ENCODE measurements at places on chromosomes 16 and 17.

DNA sequence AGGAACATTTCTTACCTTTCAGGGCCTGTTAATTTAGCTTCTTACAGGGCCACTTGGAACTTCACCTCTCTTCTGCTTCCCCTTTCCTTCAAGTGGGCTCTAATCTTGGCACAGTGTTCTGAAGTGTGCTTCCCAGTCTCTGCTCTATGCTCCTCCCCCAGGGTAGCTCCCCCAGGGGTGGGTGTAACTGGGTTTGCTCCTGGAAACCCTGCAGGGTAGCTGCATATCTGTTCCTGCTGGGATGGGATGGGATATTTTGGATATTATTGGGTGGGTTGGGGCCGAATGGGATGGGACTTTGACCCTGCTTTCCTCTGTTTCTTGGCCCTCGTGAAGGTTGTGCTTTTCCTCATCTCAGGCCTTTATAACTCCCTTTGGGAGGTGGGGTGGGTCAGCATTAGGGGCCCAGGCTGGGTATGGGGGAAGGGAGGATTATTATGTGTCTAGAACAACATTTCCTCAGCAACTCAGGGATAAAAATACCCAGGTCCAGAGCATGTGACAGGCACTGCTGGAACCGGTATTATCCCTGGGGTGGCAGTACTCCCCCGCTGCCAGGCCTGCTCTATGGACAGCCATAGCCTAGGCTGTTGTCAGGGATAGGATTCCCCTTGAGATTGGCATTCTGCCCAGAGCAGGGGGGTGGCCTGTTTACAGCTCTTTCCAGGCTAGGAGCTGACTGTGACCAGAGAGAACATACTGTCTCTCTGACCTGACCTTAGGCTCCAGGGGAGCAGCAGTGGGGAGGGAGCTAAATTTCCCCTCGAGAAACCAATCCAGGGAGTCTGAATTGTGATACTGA, 5.0 kb downstream of the NFE2L1 start:
- DNase-seq, result no peak

DNA sequence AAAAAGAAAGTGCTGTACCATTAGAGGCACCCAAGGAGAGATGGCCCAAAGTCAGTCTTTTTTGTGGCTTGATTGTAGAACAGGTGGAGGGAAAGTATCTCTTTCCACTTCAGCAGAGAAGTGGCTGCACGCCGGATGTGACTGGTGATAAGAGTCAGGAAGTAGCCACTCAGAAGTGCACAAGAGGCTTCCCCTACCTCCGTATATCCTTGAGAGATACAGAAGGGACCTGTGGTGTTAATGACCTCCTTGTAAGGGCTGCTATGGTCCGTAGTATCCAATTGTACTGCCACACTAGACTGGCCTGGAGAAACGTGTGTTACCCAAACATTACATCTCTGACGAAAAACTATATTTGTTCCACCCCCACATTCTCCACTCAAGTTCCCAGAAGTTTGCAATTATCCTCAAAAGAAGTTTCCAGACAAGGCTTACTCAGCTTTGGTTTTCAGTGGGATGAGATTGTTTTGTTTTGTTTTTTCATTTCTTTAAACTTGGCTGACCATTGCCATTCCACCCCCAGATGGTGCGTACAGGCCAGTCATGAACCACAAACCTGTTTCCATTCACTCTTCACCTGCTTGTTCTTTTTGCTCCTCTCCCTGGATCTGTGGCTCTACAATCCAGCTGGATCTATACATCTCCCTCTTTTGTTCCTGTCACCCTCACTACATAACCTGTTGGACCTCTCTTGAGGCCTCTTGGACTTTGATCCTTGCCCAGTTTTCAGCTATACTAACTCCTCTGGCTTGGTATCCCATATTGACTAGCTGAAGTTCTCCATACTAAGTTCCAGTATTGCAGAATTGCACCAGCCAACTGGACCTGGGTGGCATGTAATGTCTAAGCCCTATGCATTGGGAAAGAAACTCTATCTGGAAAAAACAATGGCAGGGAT, 20.7 kb upstream of the MED13 start:
- no peak for DNase-seq

DNA sequence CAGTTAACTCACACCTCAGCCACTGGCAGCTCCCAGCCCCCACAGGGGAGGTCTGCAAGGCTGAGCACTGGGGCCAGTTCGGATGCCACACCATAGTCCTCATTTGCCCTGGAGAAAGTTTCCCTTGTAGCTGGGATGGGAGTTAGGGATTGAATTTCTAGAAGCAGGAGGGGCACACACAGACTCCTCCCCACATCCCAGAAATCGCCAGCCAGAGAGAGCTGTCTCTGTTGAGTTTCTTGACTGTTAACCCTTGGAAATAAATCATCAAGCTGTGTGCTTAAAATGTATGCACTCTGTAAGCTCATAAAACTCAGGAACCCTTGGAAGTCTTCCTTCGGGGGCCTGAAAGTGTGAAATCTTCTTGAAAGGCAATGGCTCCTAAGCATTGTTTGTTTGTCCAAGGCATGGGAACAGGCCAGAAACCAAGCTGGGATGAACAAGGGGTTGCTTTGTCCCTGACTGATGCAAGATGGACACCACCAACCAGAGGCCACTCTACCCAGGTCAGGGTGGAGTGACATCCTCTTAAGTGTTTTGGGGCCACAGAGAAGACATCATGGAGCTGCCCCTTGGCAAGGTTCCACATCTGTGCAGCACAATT, 394 bp upstream of the PRM3 start:
- DNase-seq, result no peak

DNA sequence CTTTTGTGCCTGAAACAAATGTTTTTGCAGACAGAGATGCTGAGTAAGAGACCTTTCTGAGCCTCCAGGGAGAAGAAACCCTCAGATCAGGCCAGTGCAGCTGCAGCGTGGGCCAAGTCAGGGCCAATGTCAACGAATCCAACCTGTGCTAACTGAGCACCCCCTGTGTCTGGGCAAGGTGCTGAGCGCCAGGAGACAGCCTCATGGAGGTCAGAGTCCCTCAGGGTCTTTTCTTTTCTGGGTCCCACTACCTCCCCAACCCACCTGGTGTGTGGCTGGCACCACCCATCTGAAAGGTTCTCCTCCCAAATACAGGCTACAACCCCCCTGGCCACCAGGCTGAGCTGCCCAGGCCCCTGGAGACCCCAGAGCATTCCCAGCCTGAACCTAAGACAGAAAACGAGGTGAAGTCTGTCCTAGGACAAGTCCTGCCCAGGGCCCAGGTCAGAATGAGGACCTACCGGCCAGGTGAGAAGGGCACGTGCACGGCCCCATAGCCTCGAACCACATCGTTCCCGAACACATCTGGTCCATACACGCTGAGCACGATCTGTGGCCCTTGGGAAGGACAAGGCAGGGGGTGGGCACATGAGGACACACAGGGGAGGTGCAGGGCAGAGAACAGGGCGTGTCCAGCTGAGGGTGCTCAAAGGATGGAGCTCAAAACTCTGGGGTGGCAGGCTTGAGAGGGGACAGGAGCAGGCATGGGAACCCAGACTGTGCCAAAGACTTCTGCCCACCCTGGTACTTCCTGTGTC, 15.0 kb downstream of the B9D1 start:
- no peak for DNase-seq

DNA sequence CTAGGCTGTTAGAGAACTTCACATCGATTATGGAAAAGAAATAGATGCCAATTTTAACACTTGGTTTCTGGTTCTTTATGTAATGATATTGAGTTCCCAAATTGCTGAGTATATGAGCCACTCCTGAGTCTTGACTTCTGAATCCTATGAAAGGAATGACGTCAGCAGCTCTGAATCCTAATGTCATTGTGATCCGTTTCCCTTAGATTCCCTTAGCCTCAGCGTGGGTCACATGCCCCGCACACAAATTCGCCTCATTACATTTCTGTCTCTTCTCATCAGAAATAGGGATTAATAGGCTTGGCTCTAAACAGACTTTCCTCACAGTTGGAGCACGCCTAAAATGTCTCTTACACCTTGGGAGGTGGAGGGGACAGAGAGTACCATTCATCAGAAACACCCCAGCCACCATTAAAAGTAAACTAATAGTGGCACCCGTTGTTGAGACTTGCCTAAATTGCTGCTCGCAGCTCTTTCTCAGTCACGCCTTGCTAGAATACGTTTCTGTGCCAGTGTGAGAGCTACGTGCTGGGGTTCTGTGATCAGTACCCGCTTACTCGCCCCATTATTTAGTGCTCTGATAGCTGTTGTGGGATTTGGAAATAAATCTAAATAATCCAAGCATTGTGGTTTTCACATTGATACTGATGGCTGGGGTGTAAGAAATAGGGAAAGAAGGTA, 7.1 kb downstream of the MRM3 start:
- no peak for DNase-seq

DNA sequence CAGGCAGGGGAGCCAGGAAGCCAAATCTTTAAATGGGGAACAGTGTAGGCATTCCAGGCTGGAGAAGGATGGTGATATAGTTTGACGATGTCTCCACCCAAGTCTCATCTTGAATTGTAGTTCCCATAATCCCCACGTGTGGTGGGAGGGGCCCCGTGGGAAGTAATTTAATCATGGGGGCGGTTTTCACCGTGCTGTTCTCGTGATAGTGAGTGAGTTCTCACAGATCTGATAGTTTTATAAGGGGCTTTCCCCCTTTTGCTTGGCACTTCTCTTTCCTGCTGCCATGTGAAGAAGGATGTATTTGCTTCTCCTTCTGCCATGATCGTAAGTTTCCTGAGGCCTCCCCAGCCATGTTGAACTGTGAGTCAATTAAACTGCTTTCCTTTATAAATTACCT, 28.8 kb downstream of the GINS3 start:
- DNase-seq, result no peak

DNA sequence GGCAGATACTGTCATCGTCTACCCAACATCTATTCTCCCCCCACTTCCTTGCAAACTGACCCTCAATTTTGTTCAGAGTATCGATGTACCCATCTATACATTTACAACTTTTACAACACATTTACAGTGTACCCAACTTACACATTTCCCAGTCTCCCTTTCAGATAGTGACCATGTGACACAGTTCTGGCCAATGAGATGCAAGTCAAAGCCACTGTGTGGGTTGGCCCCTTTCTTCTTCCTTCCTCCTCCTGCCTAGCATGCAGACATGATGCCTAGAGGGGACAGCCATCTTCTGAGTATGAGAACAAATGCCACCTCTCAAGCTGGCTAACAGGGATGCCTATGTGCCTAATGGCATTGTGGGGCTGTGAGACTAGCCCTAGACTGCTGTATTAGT, 11.3 kb upstream of the NFAT5 start:
- no peak for DNase-seq

DNA sequence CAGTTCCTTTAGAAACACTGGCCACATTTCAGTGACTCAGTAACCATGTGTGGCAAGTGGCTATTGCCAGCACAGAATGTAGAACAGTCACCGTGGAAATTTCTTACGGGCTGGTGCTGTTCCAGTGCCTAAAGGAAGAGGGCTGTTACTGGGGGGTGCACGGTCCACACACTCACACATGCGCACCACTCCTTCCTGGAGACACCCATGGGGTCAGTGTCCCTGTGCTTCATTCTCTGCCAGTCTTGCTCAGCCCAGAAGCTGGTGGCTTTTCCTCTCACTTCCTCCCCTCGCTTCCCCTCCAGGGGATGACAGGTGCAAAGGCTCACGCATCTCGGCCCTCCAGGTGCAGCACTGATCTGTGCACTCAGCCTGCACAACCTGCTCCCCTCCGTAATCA, 115.6 kb downstream of the CCDC182 start:
- no peak for DNase-seq

DNA sequence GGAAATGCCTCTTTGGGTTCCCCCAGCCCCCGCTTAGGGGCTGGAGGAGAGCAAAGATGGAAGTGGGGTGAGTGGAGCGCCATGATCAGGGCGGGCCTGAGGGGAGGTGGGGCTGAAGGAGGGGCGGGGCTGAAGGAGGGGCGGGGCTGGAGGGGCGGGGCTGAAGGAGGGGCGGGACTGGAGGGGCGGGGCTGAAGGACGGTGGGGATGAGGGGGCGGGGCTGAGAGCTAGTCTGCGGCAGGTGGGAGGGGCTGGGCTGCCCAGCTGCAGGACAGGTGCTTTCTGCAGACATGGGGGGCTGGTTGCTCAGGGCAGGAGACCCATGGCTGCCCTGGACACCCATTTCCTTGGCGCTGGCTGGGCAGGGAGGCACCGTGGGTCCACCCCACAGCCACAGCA, 39.1 kb upstream of the PABPN1L start:
- DNase-seq, result no peak

GRCh38 chr17:81630274-81630673, 6.6 kb downstream of the NPLOC4 start:
- DNase-seq, result no peak

DNA sequence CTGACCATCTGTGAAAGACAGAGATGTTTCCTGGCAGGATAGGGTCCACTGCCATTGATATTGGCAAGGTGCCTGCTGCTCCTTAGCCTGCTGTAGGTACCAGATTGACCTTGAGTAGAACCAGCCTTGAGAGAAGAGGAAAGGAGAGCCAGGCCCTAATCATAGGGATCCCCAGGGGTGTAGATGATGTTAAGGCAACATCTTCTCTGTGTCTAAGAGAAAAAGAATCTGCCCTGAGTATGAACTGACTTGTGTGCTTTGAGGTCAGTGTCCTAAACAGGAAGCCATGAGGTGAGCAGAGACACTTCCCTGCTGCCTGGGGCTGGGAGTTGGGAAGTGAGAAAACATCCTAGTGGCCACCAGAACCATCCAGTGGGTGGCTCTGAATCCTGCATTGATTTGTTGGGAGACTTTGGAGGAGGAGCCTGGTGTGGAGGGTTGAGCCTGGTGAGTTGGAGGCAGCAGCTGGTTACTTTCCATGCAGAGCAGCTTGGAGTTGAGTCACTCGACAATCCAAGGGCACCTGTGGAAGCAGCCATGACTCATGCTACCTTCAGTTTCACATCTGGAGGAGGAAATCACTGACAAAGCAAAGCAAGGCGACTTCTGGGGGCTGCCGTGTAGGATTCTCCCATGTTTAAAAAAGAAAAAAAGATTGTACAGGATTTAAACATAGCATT, 47.8 kb downstream of the BMERB1 start:
- DNase-seq, result no peak

- no peak for DNase-seq
These were observed 161.4 kb upstream of the C17orf78 start for GRCh38 chr17:37214416-37214815.

DNA sequence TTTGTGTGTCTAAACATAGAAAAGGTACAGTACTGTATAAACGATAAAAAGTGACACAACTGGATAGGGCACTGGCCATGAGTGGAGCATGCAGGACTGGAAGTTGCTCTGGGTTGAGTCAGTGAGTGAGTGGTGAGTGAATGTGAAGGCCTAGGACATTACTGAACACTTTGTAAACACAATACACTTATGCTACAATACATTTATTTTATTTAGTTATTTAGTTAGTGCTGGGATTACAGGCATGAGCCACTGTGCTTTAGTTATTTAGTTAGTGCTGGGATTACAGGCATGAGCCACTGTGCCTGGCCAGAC, 4.6 kb downstream of the CFAP20 start:
- DNase-seq, result no peak

Data from stimulated activated CD8-positive, alpha-beta memory T cell treated with anti-CD3 and anti-CD28 coated beads, Interleukin-4, amount 100 ng/mL, for 4 hours (primary cell).